ENCODE measurements at places on chromosomes 5 and 9.

- DNase-seq: no peak
These were observed 1111.1 kb downstream of the TAF11L14 start for GRCh38 chr5:18745042-18745987.

DNA sequence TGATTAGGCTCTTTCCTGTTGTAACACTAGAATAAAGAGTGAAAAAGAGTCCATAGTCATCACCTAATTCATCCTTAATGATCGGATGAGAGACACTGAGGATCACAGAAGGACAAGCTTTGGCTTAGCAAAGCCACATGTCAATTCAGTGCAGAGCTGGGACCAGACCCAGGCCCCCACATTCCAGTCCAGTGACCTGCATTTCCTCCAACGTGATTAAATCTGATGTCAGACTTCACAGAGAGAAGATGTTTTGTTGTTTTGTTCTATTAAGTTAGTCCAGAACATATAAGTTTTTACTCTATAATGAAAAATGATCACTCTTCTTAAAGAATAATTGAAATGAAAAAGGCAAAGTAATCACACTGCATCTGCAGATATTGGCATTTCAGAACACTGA lies 377.9 kb upstream of the PAPPA start:
- DNase-seq: no peak

DNA sequence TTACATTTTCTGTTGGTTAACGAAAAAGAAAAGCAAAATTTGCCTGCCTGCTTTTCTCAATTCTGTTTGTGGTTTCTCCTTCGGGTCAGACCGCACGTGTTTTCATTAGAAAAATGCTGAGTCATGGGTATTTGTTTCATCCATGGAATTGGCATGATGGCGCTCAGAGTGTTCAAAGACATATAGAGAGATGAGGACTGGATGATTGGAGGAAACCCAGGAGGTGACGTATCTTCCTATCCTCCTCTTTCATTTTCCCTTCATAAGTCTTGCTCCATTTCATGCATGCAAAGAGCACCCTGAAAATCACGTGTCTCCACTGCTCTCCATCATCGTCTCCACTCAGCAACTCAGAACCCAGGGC lies 353.8 kb upstream of the WWC1 start:
- DNase-seq: no peak

GRCh38 chr5:177087398-177088005 lies 787 bp downstream of the FGFR4 start:
- DNase-seq: no peak

GRCh38 chr5:139294374-139295165 lies 1.0 kb downstream of the MATR3 start:
- DNase-seq: peak; percentile 75

- DNase-seq: no peak
These were observed 266.2 kb upstream of the ADAMTSL1 start for GRCh38 chr9:18207735-18208134.

GRCh38 chr9:92001244-92001643 lies 51.2 kb upstream of the ROR2 start:
- DNase-seq: no peak

DNA sequence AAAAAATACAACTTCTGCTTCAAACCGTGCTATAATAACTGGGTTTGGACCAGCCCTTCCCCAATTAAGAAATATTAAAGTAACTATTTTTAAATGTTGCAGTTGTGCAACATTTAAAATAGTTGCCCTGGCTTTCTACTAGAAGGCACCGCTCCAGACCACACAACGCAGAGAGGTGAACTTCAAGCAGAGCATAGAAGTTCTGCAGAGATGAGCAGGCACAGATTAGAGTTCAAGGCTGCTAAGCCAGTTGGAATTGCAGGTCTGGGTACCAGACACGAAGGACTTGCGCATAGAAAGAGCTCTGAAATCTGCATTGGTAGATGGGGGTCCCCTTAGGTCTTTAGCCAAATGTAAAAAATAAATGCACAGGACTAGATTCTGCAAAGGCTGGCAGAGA lies 58.7 kb upstream of the GALNT10 start:
- no peak for DNase-seq

DNA sequence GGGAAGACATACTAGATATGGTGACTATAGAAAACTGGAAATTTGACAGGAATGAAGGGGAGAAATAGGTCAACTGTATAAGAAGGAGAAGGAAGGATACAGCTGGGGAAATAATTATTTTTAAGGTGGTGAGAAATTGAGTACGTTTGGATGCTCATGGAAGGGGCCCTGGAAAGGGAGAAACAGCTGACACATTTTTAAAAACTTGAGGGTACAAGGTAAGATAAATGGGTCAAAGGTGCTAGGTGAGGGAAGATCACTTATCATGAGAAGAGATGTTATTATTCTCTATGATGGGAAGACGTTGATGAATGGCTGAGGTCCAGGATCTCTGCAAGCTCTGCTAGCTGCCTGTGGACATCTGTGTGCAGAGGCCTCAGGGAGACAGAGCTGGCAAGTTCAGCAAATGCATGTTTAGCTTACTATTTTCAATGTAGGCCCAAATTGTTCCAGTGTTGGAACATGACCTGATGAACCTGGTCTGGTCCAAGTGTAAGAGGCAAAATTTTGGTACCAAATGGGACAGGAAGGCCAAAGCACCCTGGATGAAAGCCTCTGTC lies 181.7 kb downstream of the MTRR start:
- no peak for DNase-seq

DNA sequence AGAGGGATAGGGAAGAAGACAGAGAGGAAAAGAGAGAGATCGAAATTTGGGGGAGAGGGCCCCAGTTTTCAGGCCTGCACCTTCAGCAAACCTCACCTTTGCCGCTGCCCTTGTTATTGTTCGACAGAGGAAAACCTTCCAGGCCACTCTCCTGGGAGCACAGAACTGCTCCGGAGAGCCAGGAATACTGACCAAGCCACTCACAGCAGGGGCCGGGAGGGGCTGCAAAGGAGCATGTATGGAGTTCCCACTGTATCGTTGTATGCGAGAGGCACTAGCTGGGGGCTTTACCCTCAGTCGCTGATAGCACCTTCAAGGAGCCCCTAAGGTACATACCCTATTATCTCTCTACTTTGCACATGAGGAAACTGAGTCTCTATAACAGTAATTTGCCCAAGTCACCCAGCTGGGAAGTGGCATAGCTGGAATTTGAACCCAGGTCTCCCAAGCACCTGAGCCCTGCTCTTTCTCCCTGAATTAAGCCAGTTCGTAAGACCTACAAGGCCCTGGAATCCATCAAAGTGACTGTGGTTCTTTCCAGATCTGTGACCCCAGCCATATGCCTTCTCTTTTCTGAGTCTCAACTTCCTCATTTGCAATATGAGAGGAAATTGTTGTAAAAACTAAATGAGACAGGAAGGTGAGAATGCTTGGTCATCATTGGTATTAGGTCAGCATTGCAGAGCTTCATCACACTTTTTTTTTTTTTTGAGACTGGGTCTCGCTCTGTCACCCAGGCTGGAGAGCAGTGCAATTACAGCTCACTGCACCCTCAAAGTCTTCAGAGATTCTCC lies 21.0 kb upstream of the FOXE1 start:
- no peak for DNase-seq

DNA sequence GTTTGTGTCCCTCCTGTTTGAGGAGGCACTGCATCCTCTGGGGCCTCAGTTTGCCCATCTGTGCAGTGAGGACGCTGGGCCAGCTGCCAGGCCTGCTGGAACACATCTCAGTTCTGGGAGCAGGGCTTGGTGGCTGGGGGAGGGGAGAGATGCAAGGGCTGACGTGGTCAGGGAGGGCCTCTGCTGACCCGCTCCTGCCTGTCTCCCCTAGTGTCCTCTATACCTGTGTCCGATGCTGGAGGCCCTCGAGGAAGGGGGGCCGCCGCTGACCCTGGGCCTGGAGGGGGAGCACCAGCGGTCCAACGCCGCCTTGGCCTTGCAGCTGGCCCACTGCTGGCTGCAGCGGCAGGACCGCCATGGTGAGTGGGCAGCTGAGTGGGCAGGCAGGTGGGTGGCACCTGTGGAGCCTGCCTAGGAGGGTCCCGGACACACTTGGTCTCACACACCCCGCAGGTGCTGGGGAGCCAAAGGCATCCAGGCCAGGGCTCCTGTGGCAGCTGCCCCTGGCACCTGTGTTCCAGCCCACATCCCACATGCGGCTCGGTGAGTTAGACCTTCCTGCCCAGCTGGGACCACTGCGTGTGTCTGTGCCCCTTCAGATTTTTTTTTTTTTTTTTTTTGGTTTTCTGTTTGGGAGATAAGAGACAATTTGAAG lies 5.8 kb downstream of the FPGS start:
- no peak for DNase-seq

GRCh38 chr9:133861692-133862091 lies 123.5 kb upstream of the SARDH start:
- DNase-seq: no peak

DNA sequence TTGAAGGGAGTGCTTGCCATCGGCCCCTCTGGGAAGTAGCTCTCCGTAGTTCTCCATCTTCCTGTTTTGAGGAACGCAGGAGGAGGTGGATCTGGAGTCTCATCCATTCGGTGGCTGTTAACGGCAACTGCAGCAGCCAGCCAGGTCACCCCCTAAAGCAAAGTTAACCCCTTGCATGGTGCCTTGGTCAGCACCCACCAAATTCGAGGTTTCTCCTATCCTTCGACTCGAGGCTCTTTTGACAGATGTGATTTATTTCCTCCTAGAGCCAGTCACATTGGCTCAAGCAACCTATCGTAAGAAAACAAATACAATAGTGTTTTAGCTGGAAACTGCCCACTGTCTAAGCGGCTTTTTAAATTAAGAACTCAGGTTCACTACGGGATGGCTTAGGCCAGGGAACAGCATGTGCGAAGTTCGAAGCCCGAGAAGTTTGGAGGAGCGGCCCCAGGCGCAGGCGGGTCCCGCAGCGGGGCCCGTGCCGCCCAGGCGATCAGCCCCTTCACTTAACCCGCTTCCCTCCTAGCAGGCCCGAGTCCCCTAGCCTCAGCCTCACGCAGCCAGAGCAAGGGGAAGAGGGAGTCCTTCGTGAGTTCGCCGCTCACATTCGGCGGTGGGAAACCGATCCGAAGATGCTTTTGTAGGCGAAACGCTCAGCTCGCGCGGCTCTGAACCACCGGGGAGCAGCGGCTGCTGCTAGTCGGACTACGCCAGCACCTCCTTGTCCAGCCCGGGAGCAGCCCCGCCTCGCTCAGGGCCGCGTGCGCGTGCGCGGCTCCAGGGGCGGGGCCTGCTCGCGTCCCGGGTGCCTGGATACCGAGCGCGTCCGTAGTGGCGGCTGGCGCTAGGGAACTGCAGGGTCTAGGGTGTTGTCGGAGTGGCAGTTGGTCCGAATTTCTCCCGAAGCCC lies at the start of gene ROPN1L:
Gene ROPN1L, plus strand, starts transcription at position 797 of the 909 bp plus-strand sequence. CDS start 289 bp downstream, outside the sequence.
- peak; percentile 84 for DNase-seq
